Foreskin keratinocyte (primary cell): ENCODE measurements at places on chromosomes 13 and 19. TPM values are rescaled to one million over a fixed set of nuclear protein-coding genes. Genes with fewer than 3 reads are reported as not detected.

Gene CYP2B6
- total RNA-seq, result not detected in 2 replicates

Gene PPP5C
- 62.5 and 75.3 TPM in 2 replicates for total RNA-seq

Gene LSR
- total RNA-seq, result 91.3 and 98.0 TPM in 2 replicates

Gene TMEM38A
- total RNA-seq, result 1.3 and 1.6 TPM in 2 replicates

Gene ZNF836
- 6.7 and 9.0 TPM in 2 replicates for total RNA-seq

Gene EXOSC5
- total RNA-seq, result 19.6 and 22.7 TPM in 2 replicates

Gene TEX26
- not detected in 2 replicates for total RNA-seq

Gene RASAL3
- not detected in 2 replicates for total RNA-seq
